ENCODE measurements at places on chromosomes 1 and 21.

DNA sequence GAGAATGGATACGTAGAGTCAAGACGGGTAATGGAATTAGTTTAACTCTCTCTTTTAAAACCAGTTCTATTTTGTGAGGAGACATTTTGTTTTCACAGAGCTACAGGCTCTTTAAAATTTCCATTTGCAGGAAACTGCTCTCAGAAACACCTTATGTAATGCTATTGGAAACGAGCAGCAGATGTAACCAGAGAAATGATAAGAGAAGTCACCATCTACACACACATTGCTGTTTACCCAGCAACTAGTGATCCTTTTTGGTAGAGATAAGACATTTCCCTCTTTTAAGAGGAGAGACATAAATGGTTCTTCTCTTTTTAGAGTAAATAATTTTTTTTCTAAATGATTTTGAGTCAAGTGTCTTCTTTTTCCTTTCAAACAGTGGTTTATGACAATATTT lies 80.6 kb downstream of the KCTD3 start:
- DNase-seq: no peak

DNA sequence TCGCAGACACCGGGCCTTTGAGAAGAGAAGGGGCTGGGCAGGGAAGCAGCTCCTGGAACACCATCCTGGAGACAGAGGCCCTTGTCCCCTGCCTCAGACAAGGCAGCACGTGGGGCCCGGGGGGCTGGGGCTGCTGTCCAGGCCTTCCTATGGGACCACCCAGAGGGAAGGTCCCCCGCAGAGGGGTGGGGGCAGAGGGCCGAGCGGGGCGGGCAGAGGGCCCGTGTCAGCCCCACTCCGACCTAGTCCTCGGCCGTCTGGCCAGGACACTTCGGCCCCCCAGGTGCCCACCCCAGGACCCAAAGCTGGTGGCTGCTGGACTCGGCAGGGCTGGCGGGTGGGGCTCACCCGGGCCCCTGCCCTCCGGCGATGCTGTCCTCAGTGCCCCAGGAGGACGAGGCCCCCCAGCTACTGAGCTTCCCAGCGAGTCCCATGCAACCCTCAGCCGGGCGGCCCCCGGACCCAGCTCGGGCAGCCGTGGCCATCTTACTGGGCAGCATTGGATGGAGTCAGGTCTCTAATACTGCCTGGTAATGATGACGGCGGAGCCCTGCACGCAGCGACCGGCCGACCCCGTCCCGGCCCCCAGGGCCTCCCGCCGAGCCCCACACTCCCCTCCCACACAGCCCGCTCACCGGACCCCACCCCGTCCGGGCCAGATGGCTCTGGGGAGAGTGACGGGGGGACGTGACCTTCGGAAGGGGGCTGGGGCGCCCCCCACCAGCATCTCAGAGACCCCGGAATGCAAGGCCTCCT lies 6.9 kb upstream of the TTLL10 start:
- DNase-seq: no peak

DNA sequence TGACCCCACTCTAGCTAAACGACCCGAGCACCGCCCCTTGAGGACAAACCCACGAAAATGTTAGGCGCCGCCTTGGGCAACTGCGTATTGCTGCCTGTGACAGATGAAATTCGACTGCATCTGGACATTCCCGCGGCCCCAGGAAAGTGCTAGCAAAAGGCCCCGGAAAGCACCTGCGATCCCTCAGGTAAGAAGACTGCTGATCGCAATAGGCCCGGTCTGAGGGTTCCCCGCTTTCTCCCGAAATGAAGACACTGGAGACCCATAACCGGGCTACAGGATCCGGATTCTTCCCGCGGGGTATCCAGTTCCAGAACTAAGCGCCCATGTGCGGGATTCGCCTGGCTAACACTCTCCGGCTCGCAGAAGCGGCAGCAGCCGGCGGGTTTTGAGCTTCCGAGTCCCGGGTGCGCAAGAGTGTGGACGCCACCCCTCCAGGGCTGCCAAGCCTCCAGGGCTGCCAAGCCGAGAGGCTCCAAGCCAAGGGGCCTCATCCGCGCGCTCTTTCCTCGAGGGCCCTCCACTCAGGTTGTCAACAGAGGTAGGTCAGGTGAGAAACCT lies 157.9 kb upstream of the NBPF11 start:
- DNase-seq: no peak

DNA sequence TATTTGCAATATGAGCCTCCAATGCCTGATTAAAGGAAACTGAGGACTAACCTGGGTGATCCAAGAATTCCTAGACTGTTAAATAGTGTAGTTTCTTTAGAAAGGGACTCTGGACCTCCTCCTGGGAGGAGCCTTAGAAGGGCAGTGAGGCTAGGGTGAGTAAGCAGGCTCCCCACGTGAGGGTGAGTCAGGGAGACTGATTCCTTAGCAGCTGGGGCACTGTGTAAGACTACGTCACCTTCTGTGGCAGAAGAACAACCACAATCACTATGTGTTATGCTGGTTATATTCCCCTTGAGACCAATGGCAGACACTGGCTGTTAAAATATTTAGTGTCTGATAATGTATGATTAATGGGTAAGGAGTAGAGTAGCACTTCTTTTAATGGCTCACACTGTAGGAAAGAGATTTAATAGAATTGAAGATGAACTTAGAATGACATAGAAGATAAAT lies 53.3 kb upstream of the SYT14 start:
- DNase-seq: peak; percentile 7

DNA sequence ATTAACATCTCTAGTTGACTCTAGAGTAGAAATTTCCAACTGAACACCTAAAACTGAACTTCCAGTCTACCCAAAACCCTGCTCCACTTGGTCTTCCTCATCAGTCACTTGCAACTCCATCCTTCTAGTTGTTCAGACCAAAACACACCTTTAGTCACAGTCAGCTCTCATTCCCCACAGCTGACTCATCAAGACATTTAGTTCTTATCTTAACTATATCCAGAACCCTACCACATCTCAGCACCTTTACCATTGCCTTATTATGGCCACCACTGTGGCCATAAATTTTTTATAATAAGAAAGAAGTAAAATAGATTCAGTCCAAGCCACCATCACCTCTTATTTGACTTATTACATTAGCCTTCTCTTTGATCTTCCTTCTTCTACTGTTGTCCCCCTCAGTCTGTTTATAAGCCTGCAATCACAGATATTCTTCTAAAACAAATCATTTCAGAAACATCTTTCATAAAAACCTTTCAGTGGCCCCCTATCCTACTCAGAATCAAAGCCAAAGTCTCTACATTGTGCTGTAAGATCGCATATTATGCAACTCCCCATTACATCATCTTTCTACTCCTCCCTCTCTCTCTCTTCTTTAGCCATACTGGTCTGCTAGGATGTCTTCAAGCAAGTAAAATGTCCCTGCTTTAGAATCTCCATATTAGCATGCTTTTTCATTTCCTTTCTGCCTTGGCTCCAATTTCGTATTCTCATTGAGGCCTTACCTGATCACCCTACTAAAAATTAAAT lies 275.9 kb downstream of the LRRC40 start:
- no peak for DNase-seq

DNA sequence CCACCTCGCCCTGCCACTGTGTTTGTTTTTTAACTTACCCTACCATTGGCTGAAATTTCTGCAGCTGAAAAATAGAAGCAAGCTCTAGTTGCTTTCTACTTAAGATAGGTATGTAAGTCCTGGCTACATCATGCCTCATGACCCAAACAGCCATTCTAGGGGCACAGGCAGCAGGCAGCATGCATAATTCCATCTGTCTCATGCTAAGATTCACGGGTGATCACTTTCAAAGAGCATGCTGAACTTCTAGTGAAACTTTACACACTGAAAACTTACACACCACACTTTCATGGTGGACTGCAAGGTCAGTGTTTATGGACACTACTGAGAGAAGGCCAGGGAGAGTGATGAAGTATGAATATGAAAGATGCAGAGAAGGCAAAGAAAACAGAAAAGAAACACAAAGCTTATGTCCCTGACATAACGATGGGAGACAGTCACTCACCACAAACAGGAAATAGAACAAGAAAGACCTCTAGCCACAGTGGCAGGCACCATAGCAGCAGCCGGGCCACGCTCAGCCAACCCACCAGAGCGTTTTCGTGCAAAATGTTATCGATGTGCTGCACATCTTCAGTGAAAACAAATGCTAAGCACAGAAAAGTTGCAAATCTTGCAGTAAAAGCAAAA lies 102.3 kb upstream of the TIAM1 start:
- peak; percentile 6 for DNase-seq

DNA sequence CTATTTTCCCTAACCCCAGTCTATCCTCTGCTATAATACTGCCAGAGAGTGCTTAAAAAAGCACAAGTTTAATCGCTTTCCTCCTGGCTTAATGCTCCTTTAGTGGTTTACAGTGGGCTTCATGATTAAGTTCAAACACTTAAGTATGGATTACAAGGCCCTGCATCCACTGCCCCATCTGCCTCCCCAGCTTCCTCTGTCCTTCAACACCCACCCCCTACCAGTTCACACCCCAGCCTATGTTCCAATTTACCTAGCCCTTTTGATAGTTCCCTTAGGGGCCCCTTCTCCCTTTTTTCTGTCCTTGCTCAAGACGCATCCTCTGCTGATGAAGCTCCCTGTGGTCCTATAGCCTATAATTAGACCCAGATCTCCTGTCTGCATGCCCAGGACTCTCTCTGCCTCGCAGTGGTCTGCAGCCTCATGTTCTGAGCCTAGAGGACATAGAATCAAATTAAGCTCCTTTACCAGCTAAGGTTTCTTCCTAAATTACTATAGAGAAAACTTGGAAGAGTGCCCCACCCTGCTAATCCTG lies 212.5 kb downstream of the FGGY start:
- no peak for DNase-seq

GRCh38 chr1:31701091-31701736 lies 2.6 kb downstream of the COL16A1 start:
- DNase-seq: peak; percentile 22

DNA sequence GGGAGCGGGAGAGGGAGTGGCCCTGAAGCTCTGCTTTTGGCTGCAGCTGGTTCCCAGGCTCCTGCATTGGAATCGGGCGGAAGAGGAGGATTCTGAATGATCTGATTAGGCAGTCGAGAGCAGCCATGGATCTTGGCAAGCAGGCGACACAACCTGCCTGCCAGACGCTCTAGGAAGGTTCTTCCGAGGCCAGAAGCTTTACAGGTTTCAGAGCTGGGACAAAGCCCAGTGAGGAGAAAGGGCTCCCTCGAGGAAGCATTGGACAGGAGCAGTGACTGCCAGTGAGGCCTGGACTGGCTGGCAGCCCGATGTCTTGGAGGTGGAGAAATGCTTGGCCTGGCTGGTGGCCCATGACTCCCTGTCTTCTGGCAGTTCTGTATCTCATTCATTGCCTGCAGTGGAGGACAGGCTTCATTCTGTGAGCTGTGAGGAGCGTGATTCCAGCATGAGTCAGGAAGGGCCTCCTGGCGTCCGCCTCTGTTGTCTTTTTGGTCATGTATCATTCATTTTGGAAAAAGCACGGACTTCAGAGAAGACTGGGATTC lies 132.7 kb upstream of the IPO9 start:
- DNase-seq: no peak

DNA sequence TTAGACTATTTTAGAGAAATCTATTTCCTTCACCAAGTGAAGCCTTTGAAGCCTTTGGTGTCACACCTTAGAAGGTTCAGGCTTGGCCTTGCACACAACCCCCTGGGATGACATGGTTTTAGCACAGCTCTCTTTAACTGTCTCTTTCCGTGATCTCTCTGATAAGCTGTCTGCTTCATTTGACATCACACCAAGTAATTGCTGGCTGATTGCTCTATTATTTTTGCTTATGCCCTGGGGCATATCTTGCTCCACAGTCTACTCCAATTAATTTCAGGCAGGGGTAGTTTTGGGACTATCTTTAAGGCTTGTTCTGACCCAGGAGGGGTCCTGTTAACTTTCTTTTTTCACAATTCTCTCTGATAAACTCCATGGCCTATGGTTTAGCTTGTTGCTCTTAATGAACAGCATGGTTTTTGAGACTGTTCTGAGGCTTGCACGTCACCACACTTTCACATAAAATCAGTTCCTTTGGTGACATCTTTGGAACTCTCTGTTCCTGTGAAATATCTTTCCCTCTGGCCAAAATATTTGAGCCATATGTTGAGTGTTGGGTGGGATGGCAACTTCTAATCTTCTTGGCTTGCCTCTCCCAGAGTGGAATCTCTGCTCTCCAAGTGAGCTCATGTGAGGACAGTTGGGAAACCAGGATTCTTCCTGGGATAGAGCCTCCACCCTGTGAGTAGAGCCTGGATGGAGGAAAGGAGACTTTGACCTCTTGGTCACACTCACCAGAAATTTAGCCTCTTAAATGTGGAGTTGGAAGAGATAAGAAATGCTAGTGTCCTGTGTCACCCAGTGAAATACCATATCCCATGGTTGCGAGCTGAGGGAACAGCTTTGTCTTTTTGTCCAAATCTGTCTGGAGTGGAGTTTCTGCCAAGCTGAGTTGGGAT lies 63.6 kb downstream of the MAP3K21 start:
- no peak for DNase-seq

DNA sequence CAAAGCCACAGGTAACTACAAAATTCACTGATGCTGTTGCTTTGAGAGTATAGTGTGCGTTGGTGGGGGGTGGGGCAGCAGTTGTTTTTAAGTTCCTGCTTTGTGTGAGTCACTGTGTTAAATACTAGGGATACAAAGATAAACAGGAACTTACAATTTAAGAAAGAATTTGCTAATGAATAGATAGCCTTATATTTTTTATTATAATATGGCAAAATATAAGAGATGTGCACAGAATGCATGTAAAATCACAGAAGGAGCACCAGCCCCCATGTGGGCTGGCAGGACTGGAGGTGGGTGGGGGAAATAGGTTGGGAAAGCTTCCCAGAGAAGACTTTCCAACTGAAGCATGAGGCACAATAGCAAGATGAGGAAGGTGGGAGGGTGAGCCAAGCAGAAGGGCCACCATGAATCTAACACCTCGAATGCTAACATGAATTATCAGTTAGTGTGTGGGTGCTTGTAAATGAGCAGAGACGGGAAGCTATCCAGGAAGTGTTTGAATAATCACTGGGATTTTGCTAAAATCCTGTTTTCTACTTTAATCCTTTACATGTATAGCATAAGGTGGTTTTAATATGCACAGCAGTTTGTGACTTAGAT lies 57.0 kb upstream of the RAVER2 start:
- DNase-seq: no peak

- no peak for DNase-seq
Observed at GRCh38 chr1:48939042-48939441, 162.4 kb upstream of the BEND5 start.

- DNase-seq: no peak
Observed at GRCh38 chr1:236009857-236010256, 55.0 kb downstream of the NID1 start.

DNA sequence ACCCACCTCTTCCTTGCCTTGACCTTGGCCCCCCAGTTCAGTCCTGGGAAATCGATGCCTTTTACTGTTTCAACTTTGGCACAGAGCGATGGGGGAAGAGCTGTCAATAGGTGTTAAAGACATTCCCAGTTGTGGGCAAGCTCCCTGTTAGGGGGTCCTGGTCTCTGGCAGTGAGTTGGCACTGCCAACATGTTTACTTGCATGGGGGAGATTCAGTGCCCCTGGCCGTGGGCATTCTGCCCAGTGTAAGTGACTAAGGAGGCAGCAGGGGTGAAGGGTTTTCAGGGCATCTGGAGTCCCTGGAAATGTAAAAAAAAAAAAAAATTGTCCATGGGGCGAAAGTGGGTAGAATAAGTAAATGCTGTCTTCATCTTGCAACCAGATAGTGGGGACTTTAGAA lies 407.0 kb downstream of the PTPRU start:
- no peak for DNase-seq

All from activated CD4-positive, alpha-beta T cell treated with anti-CD3 and anti-CD28 coated beads, Interleukin-2, amount 50 U/mL, for 4 hours (primary cell).